ENCODE measurements at places on chromosomes 4 and X.

GRCh38 chr4:176443117-176443516 lies 123.4 kb downstream of the SPCS3 start:
- no peak for DNase-seq

DNA sequence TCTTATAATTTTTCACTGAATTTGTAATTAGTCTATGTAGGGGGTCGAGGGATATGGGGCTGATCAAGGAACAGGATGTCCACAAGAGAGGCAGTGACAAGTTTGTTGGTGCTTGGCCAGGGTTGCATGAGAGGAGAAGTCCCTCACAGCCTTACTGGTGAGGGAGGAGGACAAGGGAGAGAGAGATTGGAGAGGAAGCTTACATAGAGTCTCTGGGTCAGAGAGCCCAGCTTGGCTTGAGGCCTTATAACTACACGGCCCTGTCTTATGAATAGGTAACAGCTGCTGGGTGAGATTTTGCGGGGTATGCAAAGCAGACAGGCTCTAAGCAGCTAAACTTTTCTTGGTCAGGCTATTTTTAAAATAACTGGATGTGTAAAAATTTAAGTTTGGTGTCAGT lies 37.9 kb upstream of the OTUD4 start:
- no peak for DNase-seq

DNA sequence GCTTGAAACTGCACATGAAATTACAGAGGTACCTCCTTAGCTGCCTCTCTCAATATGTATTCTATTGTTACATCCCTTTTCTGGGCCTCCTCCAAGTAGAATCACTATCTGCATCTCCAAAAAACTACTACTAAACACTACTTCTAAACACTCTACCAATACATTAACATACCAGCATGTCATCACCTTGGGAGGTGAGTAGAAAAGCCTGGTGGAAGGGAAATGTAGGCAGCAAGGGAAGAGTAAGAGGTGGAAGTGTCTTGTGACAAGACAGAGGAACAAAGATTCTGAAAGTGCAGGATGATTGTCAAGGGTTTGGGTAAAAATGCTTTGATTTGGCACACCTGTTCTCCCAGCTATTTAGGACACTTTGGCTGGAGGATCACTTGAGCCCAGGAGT lies 3.5 kb downstream of the AFM start:
- no peak for DNase-seq

DNA sequence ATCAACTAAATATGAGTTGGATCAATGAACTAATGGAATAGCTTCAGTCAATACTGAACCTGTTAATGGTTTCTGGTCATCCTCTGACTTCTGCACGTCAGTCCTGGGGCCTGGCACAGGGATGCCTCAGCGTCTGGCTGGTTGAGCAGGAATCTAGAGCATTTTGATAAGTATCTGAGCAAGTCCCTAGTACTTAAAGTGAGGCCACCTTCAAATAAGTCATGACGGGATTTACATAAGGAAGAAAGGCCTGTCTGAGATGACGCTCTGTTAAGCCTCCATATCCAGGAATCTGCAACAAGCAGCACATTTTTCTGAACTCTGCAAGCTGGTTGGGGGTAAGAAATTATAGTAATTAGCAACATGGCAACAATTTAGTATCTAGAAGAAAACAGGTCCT lies 83.2 kb upstream of the TBC1D9 start:
- no peak for DNase-seq

- DNase-seq = no peak
Measured at GRCh38 chr4:119310826-119311225, 11.1 kb downstream of the FABP2 start.

GRCh38 chr4:123640271-123640670 lies 243.7 kb downstream of the SPRY1 start:
- no peak for DNase-seq

- no peak for DNase-seq
Measured at GRCh38 chrX:19991350-19991718, 473 bp upstream of the BCLAF3 start.

GRCh38 chr4:153603258-153603657 lies 80.8 kb upstream of the TLR2 start:
- no peak for DNase-seq

GRCh38 chr4:152850377-152850776 lies 70.6 kb downstream of the ARFIP1 start:
- peak; percentile 17 for DNase-seq

DNA sequence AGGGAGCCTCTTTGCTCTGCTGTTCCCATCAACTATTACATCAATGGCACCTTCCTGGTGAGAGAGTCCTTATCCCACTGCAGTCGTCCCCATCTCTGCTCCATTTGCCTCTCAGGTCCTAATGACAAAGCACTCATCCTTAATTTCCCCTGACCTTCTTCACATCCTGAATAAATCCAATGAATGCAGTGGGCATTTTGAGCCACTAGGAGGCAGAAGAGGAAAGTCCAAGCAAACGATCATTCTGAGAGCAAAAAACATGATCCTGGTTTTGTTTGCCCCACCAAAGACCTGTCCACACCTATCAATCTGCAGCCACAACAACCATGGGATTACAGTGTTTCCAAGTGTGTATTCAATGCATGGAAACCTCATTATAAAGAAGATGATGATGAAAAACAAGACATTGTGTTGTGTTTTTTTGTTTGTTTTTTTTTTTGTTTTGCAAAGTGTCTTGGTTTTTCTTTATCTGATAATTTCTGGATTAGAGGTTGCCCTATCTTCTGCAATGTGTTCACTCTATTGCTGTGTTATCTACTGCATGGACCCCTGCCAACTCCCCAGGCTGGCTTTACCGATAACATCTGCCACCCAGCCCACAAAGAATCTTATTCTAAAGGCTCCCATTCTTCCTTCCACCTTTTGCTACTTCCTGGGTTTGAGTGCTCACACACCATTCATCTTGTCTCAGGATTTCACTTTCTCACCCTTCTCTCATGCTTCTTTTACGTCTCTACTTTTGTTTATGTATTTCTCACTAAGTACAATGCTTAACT lies 207.2 kb downstream of the NLGN4X start:
- DNase-seq = no peak

GRCh38 chr4:76957004-76957738 lies 7.6 kb downstream of the SEPTIN11 start:
- no peak for DNase-seq

DNA sequence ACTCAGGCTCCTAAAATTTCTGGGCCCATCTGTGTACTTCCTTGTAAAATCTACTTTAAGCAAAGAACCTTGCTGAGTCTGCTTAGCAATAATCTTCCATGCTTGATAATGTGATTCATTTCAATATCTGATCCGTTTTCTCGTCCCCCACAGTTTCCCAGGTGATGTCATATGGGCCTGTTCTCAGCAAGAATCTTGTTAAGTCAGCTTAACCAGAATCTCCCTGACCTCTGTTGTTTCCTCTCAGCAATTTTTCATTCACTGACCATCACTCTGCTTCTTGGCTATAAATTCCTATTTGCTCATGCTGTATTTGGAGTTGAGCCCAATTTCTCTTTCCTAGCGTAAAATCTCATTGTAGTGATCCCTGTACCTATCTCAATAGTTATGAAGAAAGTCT lies 13.9 kb downstream of the CSN2 start:
- DNase-seq = no peak

DNA sequence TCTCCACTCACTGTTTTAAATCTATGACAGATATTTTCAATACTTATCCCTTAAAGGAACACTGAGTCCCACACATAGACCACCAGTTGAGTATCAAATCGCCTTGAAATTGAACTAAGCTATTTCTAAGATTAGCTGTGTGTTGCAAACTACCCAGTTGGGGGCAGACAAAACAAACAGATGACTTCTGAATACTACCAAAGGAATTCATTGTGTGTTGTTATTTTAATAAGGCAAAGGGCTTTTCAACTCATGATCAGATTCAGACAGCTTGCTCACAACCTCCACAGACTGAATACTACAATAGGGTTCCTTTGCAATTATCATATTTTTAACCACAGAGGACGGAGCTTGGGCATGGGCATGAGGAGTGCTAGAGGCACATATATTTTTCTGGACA lies 283.0 kb upstream of the GPC4 start:
- no peak for DNase-seq

DNA sequence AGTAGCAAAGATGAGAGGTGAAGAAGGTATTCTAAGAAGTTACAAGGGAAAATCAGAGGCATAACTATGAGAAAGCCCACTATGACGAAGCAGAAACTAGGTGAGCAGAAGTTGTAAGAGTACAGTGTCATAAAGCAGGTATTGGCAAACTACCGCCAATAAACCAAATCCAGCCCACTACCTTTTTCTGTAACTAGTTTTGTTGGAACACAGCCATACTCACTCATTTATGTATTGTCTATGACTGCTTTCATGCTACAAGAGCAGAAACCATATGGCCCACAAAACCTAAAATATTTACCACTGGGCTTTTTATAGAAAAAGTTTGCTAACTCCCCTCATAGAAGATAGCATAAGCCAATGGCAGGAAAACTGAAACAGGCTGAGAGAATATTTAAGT lies 31.8 kb upstream of the ZCCHC13 start:
- DNase-seq = no peak

GRCh38 chrX:66625525-66625924 lies 13.4 kb downstream of the EDA2R start:
- DNase-seq = no peak

DNA sequence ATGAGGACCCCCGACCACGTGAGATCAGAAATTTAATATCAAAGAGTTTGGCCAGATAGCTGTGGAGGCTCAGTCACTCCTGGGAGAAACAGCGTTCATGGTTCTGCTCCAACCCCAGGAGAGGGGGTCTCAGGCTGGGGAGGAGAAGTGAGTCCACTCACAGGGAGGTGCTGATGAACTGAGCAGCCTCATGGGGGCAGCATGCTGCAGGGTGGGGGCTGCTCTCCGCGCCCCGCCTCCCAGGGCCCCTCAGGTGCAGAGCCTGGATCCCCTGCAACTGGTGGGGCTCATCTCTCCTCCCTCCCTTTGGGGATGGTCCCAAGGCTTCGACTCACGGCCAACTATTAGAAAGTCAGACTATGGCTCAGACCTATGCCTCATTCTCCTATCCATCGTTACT lies 26.6 kb upstream of the C4orf50 start:
- no peak for DNase-seq

GRCh38 chrX:34377645-34378044 lies 245.5 kb upstream of the FAM47A start:
- no peak for DNase-seq

GRCh38 chr4:101701551-101701950 lies 89.0 kb upstream of the BANK1 start:
- DNase-seq = no peak

GRCh38 chrX:97685753-97686152 lies 802.0 kb downstream of the RPA4 start:
- DNase-seq = no peak

- no peak for DNase-seq
Measured at GRCh38 chrX:134971926-134972325, 18.9 kb upstream of the SMIM10 start.

DNA sequence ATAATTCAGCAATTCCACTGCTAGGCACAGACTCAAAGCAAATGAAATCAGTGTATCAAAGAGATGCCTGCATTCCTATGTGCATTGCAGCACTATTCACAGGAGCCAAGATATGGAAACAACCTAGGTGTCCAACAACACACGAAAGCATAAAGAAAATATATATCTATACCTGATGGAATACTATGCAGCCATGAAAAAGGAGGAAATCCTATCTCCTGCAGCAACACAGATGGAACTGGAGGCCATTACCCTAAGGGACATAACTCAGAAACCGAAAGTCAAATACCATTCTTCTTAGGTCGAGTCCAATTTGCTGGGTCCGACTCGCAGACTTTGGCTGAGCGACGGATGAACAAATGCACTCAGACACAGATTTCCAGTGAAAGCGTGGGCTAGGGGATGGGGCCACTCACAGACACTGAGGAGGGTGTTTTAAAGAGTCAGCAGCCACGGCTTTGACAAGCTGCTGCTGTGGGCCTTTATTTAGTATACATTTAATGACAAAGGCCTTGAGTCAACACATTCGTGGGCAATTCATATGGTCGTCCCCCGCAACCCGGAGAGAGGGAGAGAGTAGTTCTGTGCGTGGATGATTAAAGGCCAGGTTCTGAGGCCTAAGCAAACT lies 93.8 kb downstream of the DHRSX start:
- no peak for DNase-seq

DNA sequence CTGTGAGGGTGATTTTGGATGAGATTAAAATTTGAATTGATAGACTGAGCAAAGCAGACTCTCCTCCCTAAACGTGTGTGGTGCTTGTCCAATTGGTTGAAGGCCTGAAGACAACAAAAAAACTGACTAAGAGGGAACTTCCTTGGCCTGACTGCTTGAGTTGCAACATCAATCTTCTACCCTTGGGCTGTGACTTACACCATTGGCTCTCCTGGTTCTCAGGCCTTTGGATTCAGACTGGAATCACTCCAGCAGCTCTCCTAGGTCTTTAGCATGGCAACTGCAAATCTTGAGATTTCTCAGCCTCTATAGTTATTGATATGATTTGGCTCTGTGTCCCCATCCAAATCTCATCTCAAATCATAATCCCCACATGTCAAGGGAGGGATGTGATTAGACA lies 49.7 kb upstream of the IGFBP7 start:
- no peak for DNase-seq

GRCh38 chr4:123787512-123788080 lies 391.0 kb downstream of the SPRY1 start:
- no peak for DNase-seq

GRCh38 chr4:68462691-68463090 lies 15.4 kb downstream of the TMPRSS11E start:
- no peak for DNase-seq

DNA sequence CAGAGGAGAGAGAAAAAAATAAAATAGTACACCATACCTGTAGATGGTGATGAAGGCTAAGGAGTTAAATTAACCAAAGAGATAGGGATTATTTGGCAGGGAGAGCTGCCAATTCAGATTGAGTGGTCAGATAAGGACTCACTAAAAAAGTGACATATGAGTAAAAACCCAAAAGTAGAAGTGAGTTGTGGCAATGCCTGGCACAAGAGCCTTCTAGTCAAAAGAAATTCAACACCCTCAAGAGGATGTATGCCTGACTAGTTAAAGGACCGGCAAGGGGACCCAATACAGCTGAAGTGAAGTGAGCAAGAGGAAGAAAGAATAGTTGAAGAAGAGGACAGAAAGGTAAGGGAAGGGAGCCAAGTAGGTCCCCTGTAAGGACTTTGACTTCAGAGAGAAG lies 34.9 kb downstream of the ELF2 start:
- DNase-seq = no peak

DNA sequence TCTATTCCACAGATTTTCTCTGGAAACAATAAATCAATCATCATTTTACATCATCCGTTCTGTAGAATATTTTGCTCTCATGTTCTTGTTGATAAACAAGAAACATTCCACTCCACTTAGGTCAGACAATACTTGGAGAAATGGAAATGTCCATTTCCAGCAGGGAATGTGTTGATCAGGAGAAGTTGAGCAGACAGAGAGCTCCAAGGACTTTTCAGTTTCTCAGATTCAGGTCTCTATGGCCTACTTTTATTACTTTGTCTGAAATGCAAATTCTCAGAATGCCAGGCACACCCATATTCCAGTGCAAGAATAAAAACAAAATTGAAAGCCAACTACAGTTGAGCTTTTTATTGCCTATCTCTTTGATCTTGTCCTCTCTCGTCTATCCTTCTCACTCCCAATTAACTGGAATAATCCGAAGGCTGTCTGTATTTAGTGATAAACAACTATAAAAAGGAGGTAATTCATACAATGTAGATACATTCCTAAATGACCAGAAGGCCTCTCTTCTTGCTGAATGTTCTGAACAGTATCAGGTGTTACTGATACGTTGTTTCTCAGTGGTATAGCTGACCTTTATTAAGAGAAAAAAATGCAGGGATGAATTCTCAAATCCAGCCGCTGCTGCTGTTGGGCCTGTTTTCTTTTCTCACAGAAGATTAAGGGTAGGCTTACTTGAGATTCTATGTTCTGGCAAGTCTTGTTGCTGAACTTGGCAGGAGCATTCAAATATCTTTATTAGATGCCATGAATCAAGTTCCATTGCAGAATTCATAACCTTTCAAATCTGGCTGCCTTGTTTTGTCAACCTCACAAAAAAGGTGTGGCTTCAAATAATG lies 72.1 kb downstream of the HPGD start:
- DNase-seq = no peak

All from stimulated activated CD4-positive, alpha-beta T cell treated with anti-CD3 and anti-CD28 coated beads, Interleukin-1b, Interleukin-23, amount 100 ng/mL, for 4 hours (primary cell).